ENCODE measurements at places on chromosomes 11 and 22.
A peak's percentile ranks its signal among the peaks of the same experiment; 100 is the strongest.

DNA sequence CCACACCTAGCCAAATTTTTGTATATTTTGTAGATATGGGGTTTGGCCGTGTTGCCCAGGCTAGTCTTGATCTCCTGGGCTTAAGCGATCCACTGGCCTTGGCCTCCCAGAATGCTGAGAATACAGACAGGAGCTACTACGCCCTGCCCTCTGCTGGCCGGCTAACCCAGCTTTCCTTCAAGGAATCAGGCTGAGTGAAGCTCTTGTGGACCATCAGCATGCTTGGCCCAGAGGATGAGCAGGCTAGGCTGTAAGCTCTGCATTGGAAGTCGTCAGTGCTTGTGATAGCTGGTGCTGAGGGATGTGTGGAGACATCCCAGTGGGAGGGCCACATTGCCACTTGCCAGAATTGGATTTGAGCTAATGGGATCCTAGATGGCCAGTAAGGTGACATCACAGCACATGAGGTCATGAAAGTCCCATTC, 60.6 kb downstream of the MED15 start:
- no peak for DNase-seq

- peak; percentile 54 for DNase-seq
Observed at GRCh38 chr11:59429924-59430516, 3.8 kb upstream of the OR5A2 start.

- DNase-seq, result no peak
Observed at GRCh38 chr22:42072606-42073330, 1.3 kb upstream of the PHETA2 start.

GRCh38 chr11:130945896-130946295, 29.6 kb upstream of the SNX19 start:
- no peak for DNase-seq

- DNase-seq, result no peak
Observed at GRCh38 chr11:113871336-113871735, 4.0 kb downstream of the USP28 start.

- DNase-seq, result no peak
Observed at GRCh38 chr11:12897390-12897789, 111.7 kb upstream of the RASSF10 start.

GRCh38 chr11:93268287-93269040, 62.1 kb upstream of the DEUP1 start:
- no peak for DNase-seq

DNA sequence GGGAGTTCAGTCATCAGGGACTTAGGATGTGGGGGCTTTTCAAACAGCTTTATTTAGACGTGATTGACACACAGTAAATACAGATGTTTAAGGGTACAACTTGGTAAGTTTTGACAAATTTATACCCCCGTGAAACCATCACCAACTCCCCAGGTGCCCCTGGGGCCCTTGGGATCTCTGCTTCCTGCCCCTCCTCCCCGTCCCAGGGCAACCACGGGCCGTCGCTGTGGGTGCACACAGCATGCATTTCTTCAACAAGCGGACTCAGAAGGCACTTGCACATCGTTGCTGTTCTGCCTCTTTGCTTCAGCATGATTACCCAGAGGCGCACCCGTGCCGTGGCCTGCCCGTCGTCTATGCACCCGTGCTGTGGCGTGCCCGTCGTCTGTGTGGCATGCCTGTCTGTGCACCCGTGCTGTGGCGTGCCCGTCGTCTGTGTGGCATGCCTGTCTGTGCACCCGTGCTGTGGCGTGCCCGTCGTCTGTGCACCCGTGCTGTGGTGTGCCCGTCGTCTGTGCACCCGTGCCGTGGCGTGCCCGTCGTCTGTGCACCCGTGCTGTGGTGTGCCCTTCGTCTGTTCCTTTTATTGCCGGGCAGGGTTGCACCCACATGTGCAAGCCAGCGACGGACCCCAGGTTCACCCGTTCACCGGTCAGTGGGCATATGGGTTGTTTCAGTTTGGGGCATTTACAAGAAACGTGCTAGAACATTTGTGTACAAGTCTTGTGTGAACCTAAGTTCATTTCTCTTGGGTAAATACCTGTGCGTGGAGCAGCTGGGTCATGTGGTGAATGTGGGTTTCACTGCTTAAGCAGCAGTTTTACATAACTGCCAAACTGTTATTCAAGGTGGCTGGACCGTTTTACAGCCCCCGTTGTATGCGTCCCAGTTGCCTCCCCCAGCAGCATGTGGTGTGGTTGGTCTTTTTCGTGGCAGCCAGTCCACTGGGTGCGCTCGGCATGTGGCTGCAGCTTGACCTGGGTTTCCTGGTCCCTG, 8.3 kb downstream of the CD81 start:
- no peak for DNase-seq

DNA sequence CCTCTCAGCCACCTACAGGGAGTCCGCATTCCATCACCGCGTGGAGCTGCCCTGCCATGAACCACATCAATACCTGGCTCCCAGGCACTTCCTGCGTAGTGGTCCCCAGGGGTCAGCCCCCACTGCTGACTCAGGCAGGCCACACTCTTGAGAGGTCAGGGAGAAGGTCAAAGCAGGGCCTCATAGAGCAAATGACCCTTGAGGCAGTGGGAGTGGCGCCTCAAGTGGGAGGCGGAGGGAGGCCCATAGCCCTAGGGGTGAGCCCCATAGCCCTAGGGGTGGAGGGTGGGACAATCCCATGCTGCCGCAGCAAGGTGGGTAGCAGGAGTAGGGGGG, 5.0 kb downstream of the PRDX5 start:
- no peak for DNase-seq

- no peak for DNase-seq
Observed at GRCh38 chr22:37930270-37930951, 23.0 kb downstream of the C22orf23 start.

- DNase-seq, result no peak
Observed at GRCh38 chr11:100766764-100767163, 79.7 kb downstream of the ARHGAP42 start.

GRCh38 chr11:120004723-120005122, 133.2 kb downstream of the TRIM29 start:
- DNase-seq, result no peak
